ENCODE measurements at places on chromosomes 11 and 22.

DNA sequence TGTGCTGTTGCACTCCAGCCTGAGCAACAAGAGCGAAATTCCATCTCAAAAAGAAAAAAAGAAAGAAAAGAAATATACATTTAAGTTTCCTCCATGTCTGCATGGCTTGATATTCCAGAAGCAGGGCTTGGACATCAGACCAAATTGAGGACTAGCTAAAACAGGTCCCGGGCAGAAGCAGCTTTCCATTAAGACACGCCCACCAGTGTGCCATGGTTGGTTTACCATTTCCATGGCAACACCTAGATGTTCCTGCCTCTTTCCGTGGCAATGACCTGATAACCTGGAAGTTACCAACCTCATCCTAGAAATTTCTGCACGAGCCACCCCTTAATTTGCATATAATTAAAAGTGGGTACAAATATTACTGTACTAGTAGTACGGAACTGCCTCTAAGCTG, 111.3 kb downstream of the NAT10 start:
- DNase-seq: no peak

- no peak for DNase-seq
These were observed 23.9 kb downstream of the NEFH start for GRCh38 chr22:29503811-29504372.

DNA sequence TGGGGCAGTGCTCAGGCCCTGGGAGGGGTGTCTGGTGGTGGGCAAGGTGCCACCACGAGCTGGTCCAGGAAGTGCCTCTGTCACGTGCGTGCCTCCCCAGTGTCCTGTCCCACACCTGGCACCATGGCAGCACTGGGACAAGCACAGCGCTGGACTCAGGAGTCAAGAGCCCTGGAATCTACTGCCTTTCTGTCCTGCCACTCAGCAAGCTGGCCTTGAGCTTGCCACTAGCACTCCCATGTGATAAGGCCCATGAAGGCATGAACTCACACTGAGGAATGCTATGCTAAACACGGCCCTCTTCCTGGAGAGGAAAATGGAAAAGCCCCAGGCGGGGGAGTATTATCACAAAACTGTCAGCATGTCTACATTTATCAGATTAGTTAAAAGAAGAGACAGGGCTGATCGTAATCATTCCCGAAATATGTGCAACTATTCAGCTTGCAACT, 50.7 kb upstream of the SLC35C1 start:
- DNase-seq: peak; percentile 59

DNA sequence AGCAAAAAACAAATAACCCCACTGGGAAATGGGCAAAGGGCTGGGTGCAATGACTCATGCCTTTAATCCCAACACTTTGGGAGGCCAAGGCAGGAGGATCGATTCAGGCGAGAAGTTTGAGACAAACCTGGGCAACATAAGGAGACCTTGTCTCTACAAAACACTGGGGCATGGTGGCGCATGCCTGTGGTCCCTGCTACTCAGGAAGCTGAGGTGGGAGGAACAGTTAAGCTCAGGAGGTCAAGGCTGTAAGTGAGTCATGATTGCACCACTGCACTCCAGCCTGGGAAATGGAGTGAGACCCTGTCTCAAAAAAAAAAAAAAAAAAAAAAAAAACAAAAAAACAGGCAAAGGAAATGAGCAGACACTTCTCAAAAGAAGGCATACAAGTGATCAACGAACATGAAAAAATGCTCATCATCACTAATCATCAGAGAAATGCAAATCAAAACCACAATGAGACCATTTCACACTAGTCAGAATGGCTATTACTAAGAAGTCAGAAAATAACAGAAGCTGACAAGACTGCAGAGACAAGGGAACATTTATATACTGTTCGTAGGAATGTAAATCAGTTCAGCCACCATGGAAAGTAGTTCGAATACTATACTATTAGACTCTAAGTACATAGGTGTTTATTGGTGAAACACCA, 48.2 kb upstream of the SMCO4 start:
- no peak for DNase-seq

GRCh38 chr11:11416502-11416901, 63.5 kb upstream of the CSNK2A3 start:
- no peak for DNase-seq

DNA sequence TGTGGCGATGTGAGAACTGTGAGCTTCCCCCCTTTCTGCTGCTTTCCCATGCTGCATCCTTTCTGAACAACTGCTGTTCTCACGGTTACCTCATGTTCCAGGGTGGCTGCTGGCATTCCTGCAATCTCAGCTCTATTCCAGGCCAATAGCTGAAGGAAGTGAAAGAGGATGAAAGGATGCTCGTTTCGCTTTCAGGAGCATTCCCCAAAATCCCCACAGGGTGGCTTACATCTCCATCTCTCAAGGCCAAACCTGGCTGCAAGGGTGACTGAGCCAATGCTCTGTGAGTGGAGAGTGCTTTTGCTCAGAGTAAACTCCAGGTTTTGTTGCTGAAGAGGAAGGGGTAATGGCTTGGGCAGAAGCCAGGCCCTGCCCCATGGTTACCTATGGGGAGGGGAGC, 848.2 kb downstream of the BRD1 start:
- no peak for DNase-seq

DNA sequence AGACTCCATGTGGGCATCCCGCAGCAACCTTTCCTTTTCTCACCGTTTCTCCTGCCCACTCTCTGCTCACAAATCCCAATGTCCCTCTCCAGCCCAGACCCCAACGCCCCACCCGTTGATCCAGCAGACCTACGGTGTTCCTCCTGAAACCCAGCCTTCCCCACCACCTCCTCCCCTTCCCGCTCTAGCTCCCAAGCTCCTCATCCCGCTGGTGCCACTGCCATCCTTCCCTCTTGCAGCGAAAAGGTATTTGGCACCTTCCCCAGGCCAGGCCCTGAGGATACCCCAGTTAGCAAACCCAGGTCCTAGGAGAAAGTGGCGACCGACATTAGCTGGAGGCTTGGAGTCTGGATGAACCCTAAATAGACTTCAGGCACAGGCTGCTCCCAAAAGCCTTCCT, 84.0 kb upstream of the RTL6 start:
- DNase-seq: no peak

- DNase-seq: no peak
These were observed 75.9 kb downstream of the C22orf31 start for GRCh38 chr22:28985581-28986290.

- no peak for DNase-seq
These were observed 82.2 kb downstream of the ATG16L2 start for GRCh38 chr11:72896431-72896830.

- DNase-seq: no peak
These were observed 162.6 kb upstream of the E2F8 start for GRCh38 chr11:19403196-19403895.

DNA sequence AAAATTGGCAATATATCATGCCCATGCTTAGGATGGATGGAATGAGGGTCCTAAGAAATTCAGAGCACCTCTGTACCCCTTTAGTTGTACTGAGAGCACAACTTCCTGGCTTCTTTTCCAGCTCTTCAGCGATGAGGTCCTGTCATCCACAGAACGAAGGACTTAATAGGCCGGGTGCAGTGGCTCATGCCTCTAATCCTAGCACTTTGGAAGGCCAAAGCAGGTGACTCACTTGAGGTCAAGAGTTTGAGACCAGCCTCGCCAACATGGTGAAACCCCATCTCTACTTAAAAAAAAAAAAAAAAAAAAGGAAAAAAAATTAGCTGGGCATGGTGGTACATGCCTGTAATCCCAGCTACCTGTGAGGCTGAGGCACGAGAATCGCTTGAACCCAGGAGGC, 125.3 kb upstream of the BMAL1 start:
- no peak for DNase-seq

DNA sequence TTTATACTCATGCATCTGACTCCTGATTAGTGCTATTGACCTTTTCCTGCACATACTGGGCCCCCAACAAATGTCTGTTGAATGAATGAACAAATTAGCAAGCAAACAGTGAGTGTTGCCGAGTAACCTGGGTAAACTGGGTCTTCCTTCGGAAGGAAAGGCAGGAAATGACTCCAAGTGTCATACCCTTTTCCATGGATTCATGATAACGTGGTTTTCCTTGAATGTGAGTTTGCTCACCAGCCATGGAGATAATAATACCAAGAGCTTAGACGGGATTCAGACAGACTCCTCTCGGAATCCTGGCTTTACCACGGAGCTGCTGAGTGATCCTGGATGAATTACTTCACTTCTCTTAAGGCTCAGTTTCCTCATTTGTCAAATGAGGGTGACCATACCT, 16.7 kb downstream of the TECTA start:
- no peak for DNase-seq

- DNase-seq: no peak
These were observed 26.3 kb downstream of the KCNJ1 start for GRCh38 chr11:128840783-128841182.

GRCh38 chr11:114151631-114152030, 92.1 kb downstream of the ZBTB16 start:
- no peak for DNase-seq

DNA sequence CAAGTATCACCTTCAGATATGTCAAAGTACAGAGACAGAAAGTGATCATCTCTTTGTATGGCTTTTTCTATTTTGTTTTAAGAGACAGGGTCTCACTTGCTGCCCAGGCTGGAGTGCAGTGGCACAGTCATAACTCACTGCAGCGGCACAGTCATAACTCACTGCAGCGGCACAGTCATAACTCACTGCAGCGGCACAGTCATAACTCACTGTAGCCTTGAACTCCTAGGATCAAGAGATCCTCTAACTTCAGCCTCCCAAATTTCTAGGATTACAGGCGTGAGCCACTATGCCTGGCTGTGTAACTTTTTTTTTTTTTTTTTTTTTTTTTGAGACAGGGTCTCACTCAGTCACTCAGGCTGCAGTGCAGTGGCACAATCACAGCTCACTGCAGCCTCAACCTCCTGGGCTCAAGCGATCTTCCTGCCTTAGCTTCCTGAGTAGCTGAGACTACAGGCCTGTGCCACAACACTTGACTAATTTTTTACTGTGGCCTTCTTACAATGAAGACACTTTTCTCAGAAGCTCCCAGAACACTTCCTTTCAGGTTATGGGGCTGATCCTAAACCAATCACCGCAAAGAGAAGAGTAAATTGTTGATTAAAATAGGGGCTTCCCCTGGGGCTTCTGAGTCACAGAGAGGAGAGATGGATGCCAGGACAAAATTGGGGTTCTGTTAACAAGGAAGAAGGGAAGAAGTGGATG, 9.0 kb upstream of the HIKESHI start:
- no peak for DNase-seq

- no peak for DNase-seq
These were observed 34.8 kb upstream of the SLC22A12 start for GRCh38 chr11:64556044-64556720.

- DNase-seq: no peak
These were observed 38.7 kb downstream of the RTN3 start for GRCh38 chr11:63719987-63720386.

DNA sequence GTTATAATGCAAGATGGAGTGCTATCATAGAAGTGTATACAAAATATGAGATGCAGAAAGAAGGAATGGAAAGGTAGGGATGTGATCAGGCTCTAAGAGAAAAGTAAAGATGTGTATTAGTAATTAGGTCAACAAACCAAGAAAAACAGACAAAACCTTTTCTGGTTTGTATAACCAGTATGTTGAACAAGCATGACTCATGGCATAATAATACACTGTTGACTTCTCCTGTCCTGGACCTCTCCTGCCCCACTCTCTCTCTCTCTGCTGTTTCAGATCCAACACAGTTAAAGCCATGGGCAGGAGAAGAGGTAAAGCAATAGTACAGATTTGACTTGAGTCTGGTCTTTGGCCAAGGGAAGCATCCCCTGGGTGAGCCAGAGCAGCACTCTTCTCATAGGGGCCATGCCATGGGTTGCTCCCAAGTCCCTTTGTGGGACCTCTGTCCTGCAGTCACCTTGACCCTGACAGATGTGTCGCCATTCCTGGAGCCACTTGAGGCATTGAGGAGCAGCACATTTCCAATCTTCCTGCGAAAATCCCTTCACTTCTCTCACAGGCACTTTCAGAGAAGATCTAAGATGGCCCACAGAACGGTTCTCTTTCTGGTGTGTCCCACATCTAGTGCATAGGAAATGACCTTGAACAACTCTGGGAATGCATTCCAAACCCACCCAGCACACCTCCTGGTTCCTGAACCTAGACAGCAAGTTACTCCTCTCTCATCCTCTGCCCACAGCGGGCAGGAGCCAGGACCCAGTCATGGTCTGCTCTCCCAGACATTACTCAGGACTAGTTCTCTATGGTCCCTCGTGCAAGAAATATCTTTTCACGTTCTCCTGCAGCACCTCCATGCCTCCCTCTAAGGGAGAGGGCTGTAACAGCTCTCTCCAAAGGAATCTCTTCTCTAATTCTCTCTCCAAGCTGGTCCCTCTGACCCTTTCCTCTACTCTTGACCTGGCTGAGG, 58.2 kb upstream of the PRSS23 start:
- DNase-seq: no peak

DNA sequence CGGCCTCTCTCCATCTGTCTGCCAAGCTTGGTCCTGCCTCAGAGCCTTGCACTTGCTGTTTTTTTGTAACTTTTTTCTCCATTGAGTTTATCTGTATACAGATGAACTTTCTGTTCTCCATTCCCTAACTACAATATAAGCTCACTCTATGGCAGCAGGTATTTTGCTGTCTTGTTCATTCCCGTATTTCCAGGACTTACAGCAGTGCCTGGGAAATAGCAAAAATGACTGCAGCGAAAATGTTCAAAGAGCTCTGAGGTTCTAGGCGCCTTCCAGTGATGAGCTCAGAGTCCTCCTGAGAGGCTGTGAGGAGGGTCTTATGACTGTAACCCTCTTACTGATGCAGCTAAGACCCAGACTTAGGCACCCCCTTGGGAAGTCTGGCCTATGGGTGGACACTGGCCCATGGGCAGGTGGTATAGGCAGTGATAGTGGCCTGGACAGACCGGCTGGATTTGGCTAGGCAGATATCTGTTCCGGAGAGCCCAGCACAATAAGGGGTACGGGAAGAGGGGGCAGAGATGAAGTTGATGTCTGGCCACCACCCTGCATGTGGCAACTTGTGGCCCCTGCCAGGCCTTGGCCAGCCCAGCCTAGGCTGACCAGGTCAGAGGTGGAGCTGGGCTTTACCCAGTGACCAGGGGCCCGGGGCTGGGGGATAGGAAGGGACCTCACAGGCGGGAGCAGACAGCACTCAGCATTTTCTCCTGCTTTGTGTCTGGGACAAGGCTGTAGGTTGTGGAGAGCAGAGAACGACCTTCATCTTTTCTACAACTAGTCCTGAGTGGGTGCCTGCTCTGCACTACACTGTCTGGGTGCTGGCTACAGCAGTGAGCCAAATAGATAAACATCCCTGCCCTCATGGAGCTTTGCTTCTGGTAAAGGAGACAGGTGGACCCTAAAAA, 4.6 kb downstream of the ATF4 start:
- DNase-seq: no peak

GRCh38 chr22:47032956-47033647, 270.7 kb downstream of the TBC1D22A start:
- DNase-seq: no peak

DNA sequence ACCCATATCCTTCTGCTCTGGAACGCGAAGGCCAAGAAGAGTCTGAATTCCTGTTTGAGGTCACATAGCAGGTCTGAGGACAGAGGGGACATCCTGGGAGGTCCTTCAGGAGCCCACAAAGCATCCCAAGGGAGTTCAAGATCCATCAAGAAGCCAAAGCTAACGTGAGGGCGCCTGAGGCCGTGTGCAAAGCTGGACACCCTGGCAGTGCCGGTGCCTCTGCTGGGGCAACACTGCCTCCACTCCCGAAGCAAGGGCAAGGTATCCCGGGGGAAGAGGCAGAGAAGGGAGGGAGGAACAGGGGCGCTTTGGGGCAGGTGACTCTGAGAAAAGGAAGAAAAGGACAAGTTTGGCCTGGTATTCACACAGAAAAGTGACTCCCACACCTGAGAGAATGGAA, 50.3 kb upstream of the CDON start:
- DNase-seq: no peak

GRCh38 chr11:33162831-33163230, 1.6 kb upstream of the CSTF3 start:
- DNase-seq: no peak
